ENCODE measurements at places on chromosomes 7 and 10.

DNA sequence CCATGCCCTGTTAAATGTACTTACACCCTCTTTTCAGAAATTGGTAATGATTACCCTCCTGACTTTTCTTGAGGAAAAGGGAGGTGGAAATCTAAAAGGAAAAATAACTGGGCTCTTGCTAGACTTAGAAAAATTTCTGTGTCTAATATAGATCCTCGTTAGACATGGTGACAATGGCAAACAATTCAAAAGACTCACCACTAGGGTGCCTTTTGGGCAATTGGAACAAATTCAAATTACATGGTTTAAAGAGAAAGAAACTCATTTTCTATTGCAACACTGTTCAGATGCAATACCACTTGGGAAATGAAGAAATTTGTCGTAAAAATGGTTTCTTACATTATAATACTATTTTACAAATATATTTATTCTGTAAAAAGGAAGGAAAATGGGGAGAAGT is 950.1 kb downstream of the GRM8 start:
- no peak for DNase-seq

- DNase-seq: no peak
Observed at GRCh38 chr10:98878418-98878817, 357.2 kb downstream of the HPSE2 start.

DNA sequence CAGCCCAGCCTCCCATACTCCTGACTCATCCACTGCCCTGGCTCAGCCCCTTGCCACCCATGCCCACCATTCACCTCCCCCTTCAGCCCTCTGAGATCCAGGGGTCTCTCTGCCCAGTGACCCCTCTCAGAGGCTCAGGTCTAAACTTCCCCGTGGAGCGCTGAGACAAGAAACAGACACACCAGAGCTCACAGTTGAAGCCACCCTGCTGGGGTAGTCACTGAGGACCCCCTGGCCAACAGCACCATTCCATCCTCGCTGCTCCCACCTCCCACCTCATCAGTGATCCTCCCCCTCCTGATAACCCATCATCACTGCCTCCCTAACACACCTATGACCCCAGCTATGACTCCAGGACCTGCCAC is 100.7 kb downstream of the GRID1 start:
- no peak for DNase-seq

DNA sequence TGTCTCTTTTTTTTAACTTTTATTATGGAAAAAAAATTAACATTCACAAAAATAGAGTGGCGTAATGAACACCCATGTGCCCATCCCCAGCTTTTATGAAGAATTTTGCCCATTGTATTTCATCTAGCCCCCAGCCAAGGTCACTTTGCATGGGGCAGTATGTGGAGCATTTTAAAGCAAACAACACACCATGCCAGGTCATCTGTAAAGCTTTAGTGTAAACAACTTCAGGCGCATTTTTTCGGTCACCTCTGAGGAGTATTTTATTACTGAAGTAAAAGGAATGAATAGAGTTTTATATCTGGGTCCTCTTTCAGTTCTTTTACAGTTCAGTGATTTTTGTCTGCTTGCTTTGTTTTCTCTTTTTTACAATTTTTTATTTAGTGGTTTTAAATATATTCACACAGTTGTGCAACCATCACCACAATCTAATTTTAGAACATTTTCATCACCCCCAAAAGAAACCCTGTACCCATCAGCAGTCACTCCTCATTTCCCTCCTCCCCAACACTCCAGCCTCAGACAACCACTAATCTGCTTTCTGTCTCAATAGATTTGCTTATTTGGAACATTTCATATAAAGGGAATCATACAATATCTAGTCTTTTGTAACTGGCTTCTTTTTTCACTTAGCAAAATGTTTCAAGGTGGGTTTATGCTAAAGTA is 87.9 kb downstream of the SLC37A3 start:
- DNase-seq: no peak

GRCh38 chr10:69809318-69809717 is 7.6 kb downstream of the COL13A1 start:
- DNase-seq: no peak

- no peak for DNase-seq
Observed at GRCh38 chr7:38973760-38974159, 3.9 kb upstream of the POU6F2 start.

DNA sequence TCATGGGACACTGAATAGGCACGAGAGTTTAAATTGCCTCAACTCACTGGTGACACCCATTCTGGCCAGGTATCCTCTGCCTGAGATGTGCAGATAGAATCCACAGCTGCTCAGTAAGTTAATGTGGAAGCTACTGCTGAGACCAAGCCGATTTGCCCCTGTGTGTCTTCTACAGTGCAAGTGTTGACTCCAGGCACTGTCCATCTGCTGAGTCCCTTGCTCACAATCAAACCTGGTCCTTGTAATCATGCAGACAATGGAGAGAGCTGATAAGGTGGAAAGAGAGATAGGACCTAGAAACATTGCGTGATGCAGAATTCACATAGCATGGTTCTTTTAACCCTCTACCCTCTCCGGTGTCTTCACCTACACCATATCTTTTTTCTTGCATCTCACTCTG is 101.4 kb downstream of the ITGB8 start:
- no peak for DNase-seq

DNA sequence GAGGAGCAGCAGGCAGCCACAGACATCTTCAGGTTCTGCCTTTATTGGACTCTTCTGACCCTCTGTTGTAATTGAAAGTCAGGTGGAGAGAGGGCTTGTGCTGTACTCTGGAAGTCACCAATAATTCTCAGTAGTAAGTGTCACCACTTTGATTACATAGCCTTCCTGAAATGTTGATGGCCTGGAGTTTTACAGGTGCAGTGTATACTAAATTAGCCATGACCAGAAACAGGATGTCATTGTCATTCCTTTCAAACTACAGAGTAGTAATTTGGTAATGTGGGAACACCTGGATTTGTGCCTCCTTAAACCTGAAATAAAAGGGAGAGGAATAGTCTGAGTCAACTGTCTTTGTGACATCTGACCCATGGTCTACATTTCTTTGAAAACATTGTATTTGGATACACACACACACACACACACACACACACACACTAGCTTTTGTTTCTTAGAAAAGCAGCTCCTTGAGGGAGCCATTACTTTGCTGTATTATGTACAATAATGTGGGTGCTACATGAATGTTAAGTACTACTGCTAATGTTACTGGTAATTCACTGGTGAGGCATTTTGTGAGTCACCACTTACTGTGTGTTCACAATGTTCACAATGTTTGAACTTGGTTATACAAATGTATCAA is 19.6 kb downstream of the ARL4A start:
- no peak for DNase-seq

DNA sequence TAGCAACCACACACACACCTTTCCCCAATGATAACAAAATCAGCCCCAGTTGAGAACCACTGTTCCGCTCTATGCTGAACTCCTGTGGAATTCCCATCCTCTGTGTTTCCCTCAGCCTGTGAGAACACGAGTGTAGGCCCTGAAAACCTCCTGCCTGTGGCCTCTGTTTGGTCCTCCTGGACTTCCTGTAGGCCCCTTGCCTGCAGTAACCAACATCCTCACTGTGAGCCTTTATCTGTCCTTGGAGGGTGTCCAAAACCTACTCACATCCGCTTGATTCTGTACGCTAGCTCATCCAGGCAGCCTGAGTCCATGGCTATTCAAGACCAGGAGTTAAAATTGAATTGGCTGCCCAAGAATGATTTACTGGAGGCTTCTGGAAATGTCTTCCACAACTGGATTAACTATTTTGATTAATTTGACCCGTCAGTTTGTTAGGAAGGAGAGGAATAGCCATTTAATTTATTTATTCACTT is 149.8 kb downstream of the AKR1D1 start:
- DNase-seq: no peak

DNA sequence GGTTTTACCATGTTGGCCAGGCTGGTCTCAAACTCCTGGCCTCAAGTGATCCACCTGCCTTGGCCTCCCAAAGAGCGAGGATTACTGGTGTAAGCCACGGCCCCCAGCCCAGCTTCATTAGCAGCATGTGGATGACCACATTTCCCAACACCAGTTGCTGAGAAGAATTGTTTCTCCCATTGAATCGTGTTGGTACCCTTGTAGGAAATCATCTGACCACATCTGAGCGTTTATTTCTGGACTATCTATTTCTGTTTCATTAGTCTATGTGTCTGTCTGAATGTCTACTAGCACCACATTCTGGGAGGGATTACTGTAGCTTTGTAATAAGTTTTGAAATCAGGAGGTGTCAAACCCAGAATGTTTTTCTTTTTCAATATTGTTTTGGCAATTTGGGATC is 89.6 kb downstream of the LCOR start:
- no peak for DNase-seq

Data from osteoblast (primary cell).